ENCODE measurements at places on chromosomes 7 and 10. TPM values are rescaled to one million over a fixed set of nuclear protein-coding genes. Genes with fewer than 3 reads are reported as not detected.

ANKRD2 gene
- polyA plus RNA-seq = 0.40 TPM

FAM25C gene
- not detected for polyA plus RNA-seq

INA gene
- polyA plus RNA-seq = 1.5 TPM

PAX4 gene
- polyA plus RNA-seq = not detected

ITPRID1 gene
- polyA plus RNA-seq = 0.18 TPM

ADRB1 gene
- polyA plus RNA-seq = 0.10 TPM

CUEDC2 gene
- 89.6 TPM for polyA plus RNA-seq

EGFR gene
- polyA plus RNA-seq = 31.0 TPM

C10orf67 gene
- 0.25 TPM for polyA plus RNA-seq

NEUROD6 gene
- not detected for polyA plus RNA-seq

LHFPL3 gene
- polyA plus RNA-seq = 6.2 TPM

PDZD7 gene
- polyA plus RNA-seq = 1.9 TPM

HYCC1 gene
- 32.3 TPM for polyA plus RNA-seq

GARIN1A gene
- 1.3 TPM for polyA plus RNA-seq

GHRHR gene
- 0.23 TPM for polyA plus RNA-seq

PHYHIPL gene
- polyA plus RNA-seq = 15.5 TPM

CTBP2 gene
- 86.0 TPM for polyA plus RNA-seq

DNA sequence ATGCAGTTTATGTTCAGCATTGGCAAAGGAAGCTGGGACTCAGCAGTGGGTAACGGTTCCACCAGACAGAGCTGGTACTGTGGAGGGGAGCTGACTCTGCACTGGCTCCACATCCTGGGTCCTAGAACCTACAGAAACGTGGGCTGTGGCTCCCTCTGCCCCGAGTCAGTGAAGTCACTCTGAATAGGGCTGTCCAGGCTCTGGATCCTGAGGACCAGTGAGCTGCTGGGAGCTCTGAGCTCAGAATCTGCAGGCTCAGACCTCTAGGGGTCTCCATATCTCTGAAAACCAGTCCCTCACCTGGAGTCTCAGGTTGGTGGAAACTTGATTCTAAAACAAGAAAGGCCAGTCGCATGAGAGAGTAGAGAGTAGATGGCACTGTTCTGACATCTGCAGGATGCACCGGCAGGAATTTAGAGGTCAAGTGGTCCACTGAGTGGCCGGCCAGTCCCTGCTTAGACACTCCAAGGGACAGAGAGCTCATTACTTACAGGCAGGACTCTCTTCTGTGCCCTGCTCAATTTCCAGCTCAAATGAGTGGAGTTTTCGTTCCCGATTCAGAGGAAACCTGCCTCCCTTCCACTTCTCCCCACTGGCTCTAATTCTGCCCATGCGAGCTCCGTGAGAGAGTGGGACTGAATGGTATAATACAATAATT, 18.6 kb downstream of the NPFFR1 start:
- DNase-seq = no peak

DNA sequence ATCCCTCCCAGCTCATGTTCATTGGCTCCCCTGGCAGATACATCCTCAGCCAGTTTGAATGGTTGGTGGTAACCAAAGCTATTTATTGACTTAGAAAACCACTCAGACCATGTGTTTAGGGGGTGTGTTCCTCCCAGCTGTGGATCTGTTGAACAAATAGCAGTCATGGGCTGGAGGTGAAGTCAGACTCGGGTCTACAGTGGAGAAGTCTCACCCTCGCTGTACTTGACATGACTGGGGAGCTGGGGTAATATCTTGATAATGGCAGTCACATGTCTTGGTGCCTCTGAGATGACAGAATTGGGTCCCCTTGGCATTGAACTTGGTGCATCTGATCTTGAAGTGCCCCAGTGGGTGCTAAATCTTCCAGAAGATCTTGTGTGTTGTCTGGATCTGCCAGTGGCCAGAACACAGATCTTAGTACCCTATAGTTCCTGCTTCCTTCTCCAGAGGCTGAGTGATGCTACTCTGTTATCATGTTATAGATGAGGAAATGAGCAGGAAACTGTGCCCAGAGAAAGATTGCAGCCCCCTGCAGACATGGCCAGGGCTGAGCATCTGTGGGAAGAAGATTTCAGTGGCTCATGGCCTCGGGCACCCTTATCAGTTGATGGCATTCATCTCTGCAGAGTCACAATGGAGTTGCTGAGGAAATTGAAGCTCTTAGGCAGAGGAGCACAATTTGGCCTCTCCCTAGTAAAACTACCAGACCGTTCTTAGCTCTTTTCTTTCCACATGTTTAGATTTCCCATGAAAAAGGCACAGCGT, 50.4 kb downstream of the ADRA2A start:
- DNase-seq = no peak

GRCh38 chr7:88224601-88225275, 4.9 kb upstream of the SRI start:
- no peak for DNase-seq

GRCh38 chr7:34821932-34822558, 164.0 kb downstream of the NPSR1 start:
- no peak for DNase-seq

DNA sequence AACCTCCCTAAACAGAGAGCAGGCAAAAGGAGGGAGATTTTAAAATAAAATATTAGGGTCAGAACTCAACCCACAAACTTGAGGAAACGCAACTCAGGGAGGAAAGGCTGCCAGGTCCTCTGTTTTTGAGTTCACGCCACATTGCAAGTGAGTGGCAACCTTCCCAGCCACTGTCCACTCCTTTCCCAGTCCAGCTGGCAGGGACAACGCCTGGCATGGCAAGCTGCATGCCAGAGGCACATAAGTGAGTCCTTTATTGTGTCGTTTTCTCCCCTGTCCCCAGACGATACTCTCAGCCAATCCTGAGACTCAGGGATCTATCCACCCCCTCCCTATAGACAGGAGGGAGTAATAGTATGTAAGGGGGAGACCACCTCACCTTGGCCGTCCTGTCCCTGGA, 22.4 kb downstream of the FBXW4 start:
- no peak for DNase-seq

GRCh38 chr10:19877466-19878255, 61.4 kb downstream of the PLXDC2 start:
- no peak for DNase-seq

DNA sequence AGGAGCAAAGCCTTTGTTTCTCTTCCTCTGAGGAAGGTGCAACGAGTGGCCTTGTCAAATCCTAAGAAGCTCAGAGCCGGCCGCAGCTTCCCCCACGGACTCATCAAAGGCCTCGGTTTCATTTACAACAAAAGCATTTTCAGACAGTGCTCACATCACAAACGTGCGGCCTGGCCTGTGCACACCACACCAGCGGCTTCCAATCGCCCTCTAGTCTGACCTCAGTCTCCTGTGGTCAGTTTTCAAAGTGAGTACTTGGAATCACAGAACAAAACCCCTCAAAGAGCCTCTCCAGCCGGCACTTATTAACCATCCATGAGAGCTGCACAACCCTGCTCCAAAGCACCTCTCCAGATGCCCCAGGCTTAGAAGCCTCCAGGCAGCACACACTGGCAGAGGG, 3.3 kb downstream of the RADIL start:
- no peak for DNase-seq

DNA sequence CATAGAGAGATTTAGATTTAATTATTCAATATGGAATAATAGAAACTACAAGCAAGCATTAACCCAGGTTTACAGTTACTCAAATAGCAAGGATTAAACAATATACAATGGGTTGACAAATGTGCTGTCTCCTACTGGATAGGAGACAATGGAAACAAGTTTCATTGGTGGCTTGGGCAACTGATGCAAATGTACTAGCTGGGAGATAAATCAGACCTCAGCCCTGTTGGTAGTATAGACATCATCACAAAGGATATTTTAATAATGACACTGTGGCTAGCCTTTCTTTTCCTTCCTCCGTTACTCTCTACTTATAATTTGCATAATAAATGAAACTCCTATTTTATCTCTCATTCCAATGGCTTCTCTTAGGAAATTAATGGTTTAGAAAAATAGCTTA, 96.5 kb upstream of the DKK1 start:
- DNase-seq = no peak

DNA sequence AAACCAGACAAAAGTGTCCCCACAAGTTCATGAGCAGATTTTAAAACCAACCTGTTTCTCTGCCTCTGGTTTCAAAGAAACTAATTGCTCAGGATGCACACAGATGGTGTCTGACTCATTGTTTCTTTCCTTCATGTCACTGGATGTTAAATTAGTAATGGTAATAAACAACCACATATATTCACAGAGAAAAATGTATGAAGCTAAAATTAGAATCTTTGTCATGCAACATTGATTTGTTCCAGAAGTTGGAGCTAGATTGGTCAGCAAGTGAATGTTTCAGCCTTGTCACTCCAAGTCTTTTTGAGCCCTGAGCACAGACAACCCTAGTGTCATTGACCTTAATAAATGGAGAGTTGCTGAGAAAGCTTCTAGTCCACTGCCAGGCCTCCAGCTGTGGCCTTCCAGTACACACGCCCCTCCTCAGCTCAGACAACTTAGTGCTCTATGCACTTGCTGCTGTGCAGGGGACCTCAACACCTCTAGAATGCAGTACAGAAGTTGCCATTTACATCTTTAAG, 175.9 kb downstream of the CCDC71L start:
- DNase-seq = no peak

DNA sequence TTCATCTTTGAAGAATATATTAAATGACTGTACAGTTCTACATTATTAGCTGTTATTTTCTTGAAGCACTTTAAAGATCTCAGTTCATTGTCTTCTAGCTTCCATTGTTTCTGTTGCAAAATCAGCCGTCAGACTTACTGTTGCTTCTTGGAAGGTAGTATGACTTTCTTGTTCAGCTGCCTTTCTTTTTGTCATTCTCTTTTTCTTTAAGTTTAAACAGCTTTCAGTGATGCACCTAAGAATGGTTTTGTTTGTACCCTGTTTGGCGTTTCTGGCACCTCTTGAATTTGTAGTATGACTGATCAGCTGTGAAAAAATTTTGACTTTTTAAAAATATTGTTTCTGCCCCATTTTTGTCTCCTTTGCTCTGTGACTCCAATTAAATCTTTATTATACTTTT, 9.3 kb downstream of the MKLN1 start:
- DNase-seq = no peak

- DNase-seq = no peak
These were observed 11.8 kb downstream of the EPHA1 start for GRCh38 chr7:143396625-143397556.

DNA sequence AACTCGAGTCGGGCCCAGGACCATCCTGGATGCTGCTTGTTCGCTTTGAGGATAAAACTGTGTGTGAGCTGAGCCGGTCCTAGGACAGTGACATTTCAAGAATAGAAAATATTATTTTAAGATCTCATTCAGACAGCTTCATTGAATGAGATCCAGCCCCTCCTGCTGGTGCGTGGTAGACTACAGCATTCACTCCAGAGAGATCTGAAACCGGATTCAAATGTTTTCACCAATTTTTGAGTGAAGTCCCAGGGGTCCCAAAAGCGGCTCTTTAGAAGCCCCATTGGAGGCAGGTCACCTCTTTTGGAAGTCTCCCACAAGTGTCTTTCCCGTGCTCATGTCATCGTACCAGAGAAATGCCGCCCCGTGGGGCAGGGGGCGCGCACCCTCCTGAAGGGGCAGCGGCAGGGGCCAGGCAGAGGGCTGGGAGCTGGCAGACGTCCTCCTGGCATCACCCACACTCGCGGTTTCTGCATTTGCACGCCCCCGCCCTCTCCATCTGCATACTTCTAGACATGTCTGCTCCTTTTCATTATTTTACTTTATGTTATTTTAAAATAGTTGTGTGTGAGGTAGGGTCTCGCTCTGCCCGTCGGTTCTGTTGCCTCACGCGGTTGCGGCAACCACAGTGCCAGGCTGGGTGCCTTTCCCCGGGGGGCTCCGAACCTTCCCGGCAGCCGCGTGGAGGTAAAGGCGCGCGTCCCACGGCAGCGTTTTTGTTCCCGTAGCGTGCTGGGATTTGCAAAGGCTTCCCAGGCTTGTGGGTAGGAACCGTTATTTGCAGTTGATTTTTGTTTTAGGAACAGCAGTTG, 52.3 kb upstream of the DPYSL4 start:
- no peak for DNase-seq

GRCh38 chr10:89566095-89566950, 30.9 kb upstream of the SLC16A12 start:
- DNase-seq = no peak

- no peak for DNase-seq
These were observed 38.4 kb upstream of the GDF10 start for GRCh38 chr10:47261556-47261955.

DNA sequence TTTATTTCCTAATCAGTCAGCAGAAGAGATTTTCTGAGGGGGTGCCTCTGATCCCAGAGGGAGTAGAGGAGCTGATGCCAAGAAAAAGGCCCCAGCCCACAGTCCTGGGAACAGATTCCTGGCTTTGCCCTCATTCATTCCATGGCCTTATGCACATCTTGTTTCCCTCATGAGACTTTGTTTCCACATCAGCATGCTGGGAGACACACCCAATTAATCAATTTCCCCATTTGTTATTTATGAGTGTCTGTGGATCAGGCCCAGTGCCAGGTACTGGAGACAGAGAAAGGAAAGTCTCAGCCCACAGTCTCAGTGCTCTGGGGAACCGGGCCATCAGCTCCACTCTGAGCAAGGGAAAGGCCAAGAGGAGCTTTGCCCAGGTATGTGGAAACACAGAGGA, 496.2 kb upstream of the ZMIZ1 start:
- DNase-seq = no peak

GRCh38 chr7:128792471-128793180, 858 bp downstream of the CCDC136 start:
- DNase-seq = no peak

GRCh38 chr10:73494877-73495225, 973 bp downstream of the PPP3CB start:
- DNase-seq = no peak

DNA sequence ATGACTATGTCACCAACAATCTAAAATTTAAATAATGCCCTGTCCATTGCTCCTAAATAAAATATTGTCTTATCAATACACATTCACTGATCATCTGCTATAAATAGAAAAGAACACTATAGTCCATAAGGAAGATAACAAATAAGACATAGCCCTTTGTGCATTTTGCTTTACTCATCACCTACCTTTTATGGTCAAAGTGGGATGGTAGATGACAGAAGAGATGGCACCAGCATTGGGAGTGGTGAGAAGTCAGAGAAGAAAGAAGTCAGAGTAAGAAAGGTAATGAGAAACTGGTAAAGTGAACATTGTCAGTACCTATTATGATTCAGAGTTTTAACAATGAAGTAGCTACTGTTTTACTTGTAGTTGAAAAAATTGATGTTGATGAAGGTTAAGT, 31.1 kb downstream of the SEMA3E start:
- no peak for DNase-seq

- no peak for DNase-seq
These were observed 847 bp downstream of the AGMO start for GRCh38 chr7:15560968-15561367.

GRCh38 chr7:44108768-44109750, 4.9 kb downstream of the AEBP1 start:
- DNase-seq = no peak

GRCh38 chr7:127252778-127253280, at the start of gene GRM8:
GRM8 (minus strand) TSS chr7:127252941.
- no peak for DNase-seq

- no peak for DNase-seq
These were observed 276.5 kb upstream of the SMIM30 start for GRCh38 chr7:113394856-113395255.

DNA sequence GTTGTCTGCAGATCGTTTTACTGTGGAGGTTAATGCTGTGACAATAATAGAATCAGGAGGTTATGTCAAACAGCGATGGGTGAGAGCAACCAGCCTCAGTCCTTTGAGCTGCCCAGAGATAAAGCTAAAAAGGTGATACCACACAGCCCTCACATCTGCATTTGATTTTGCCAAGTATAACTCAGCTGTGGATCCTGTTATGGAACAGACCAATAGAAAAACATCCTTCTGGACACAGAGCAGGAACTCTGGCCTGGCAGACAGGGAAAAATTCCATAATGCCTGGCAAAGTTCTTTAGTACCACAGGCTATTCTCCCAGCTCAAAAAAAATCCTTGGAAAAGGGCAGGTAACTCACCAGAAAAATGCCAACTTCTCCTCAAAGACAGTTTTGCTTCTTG, 87.1 kb upstream of the PDLIM1 start:
- no peak for DNase-seq
